ENCODE measurements at places on chromosomes 7 and 10.

- no peak for DNase-seq
Measured at GRCh38 chr10:33396938-33397337, 62.5 kb upstream of the NRP1 start.

GRCh38 chr10:95458871-95459270 lies 102.3 kb downstream of the SORBS1 start:
- DNase-seq: no peak

DNA sequence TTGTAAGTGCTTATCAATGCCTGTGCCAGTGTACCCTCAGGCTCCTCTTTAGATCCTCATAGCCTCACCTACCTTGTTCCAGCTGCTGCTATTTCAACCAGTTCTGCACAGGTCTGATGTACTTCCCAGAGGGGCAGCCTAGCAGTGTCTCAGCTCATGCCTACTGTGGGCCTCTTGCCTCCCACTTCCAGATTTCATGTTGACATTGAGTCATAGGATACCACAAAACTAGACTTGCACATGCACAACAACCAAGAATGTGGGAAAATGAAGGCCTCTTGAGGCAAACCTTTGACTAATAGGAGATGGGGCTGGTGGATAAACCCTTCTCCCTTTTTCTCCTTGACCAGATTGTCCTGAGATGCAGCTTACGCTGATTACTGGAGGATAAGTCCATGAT lies 31.0 kb downstream of the PON3 start:
- DNase-seq: no peak

DNA sequence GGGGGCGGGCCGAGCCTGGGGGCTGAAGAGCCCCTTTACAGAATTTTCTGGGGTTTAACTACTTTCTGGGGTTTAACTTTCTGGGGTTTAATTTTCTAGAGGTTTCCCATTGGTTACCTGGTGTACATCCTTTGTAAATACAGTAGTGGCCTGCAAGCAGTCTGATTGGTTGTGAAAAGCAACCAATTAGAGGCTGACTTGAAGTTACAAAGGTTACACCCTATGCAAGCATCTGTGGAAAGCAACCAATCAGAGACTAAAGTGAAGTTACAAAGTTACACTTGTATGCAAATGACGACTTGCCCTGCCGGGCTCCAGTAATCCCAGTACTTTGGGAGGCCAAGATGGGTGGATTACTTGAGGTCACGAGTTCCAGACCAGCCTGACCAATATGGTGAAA lies 27.4 kb downstream of the GTF2I start:
- no peak for DNase-seq

GRCh38 chr10:21493784-21494183 lies 31.7 kb downstream of the SKIDA1 start:
- no peak for DNase-seq

DNA sequence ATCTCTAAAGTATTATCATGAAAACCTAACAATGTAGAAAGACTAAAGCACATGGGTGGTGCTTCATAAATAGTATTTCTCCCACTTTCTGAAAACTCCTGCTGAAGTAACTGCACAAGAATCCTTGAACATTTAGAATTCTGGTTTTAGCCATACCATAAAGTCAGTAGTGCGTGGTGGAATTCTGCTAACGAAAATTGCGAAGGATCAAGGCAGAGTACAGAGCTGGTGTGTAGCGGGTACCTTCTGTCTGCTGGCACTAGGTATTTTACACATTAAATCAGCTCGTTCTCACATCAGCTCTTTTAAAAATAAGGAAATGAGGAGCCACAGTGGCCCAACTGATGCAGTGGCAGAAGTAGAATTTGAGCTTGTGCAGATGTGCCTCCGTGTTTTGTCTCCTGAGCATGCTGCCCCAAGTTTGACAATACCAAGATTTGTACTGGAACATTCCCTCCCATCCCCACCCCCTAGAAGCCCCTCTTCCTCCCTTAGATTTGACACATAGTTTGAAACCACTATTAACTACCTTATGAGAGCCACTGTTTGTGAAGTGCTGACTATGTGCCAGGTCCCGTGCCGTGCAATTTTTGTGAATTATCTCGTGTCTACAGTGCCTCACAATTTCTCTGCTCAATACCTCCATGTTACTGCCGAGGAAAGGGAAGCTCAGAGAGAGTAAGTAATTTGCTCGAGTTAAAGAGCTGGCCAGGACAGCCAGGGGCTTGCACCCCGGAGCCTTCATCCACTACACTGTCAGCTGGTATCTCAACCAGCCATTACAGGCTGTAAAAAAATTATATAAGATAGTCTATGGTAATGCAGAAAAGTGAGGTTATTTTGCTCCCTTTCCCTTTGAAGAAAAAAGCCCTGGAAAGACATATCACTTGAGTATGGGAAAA lies 66.9 kb downstream of the EGFR start:
- DNase-seq: no peak

DNA sequence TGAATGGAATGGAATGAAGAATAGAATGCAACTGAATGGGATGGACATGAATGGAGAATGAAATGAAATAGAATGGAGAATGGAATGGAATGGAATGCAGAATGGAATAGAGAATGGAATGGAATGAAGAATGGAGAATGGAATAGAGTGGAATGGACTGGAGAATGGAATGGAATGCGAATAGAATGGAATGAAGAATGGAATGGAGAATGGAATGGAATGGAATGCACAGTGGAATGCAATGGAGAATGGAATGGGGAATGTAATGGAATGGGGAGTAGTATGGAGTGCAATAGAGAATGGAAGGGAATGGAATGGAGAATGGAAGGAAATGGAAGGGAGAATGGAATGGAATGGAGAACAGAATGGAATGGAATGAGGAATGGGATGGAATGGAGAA lies 93.4 kb downstream of the NSUN6 start:
- no peak for DNase-seq

DNA sequence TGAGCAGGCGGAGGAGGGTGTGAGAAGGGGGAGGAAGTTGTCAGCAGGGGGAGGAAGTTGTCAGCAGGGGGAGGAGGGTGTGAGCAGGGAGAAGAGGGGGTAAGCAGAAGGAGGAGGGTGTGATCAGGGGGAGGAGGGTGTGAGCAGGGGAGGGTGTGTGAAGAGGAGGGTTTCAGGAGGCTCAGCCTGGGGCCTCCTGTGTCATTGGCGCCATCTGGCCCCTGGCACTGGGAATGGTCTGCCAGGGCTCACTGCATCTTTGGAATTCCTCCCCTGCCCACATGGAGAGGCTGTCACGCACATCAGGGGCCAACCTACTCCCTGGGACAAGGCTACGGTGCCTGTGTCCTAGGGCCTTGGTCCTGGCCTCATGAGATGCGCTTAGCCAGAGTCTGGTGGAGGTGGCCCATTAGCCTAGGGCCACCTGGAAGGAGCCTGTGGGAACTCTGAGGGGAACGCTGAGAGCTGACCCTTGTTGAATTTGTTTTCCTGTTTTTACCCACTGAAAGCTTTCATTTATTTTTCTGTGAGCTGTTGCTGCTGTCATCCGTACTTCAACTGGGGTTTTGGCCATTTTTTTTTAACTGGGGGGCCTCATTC lies 18.0 kb downstream of the CAMK2B start:
- DNase-seq: no peak

- DNase-seq: no peak
Measured at GRCh38 chr7:68334636-68335272, 1263.5 kb upstream of the AUTS2 start.

GRCh38 chr10:133164816-133165555 lies 5.0 kb downstream of the KNDC1 start:
- no peak for DNase-seq
